ENCODE measurements at places on chromosomes 6 and 20.

DNA sequence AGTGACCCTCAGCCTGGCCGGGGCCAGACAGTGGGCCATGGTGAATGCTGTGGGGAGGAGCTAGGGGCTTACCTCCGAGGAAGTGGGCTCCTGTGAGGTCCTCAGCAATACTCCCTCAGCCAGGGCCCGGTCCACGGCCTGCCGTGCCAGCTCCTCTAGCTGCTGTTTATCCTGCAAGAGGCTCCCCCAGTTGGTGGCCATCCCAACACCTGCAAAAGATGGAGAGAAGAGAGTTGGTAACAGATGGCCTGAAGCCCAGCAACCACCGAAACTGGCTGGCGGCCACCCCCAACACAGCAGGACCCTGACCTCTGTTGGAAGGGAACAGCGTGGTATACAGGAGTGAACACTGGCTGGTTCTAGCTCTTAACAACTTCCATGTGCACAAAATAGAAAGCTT lies 4.0 kb downstream of the GSS start:
- DNase-seq = no peak

GRCh38 chr20:45341939-45342854 lies 6.0 kb downstream of the SDC4 start:
- DNase-seq = no peak

- no peak for DNase-seq
These were observed 9.8 kb downstream of the NELFCD start for GRCh38 chr20:58990651-58991445.

- no peak for DNase-seq
These were observed 107.0 kb upstream of the OGFRL1 start for GRCh38 chr6:71181565-71181964.

DNA sequence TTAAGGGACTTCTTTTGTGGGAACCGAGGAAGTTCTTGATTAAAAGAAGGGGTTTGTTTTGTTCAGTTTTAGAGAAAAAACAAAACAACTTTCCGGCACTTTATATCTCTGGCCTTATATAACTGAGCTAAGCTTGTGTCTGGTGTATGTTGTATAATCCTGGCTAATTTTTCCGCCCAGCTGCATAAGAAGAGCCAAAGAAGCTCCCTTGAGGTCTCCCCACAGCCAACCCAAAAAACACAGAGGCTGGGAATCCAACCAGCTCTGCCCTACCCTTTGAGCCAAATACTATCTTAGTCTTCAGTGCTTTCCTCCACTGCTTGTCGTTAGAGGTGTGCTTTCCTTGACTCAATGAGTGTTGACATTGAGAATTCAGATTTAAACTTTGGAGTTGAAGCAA lies 45.5 kb upstream of the RNF146 start:
- no peak for DNase-seq

DNA sequence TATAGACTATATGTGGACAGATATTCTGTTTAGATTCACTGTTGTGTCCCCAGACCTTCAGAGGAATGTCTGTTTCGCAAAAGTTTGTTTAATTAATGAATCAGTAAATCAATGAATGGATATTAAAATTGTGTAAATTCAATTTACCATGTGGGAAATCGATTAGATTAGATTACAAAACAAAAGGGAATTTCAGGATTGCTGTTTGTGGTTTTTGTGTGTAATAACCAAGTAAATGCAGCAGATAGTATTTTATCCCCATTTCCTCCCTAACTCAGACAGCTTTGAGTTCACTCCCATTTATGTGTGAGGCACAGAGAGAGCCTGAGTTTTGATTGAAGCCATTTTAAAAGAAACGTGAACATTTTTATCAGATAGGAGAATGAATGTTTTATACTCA lies 214.8 kb downstream of the ADGB start:
- DNase-seq = no peak

DNA sequence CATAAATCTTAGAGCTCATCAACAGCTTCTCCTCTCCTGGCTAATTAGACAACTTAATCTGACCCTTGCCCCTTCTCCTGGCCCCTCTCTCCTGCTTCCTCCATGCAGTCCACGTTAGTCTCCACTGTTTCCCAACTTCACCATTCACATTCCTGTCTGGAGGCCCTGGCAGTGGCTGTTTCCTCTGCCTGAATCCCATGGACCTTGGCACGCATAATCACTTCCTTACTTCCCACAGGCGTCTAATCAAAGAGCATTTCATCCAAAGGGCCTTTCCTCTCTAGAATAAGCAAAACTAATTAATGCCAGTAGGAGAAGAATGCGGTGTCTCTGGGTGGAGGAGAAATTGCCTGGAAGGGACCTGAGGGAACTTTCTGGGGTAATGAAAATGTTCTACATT lies 16.4 kb upstream of the XRN2 start:
- DNase-seq = no peak

- no peak for DNase-seq
These were observed 182.6 kb downstream of the CDKAL1 start for GRCh38 chr6:20716865-20717264.

- no peak for DNase-seq
These were observed 183.3 kb upstream of the PDE10A start for GRCh38 chr6:165846123-165846966.

GRCh38 chr6:29500594-29500993 lies 12.8 kb upstream of the MAS1L start:
- DNase-seq = no peak
